ENCODE measurements at places on chromosomes 11 and 22.

GRCh38 chr11:27367881-27368280 lies 4.9 kb upstream of the CCDC34 start:
- no peak for DNase-seq

- no peak for DNase-seq
These were observed 427.5 kb upstream of the CCDC90B start for GRCh38 chr11:83713708-83714107.

GRCh38 chr11:15852179-15852578 lies 504.2 kb downstream of the SOX6 start:
- DNase-seq, result no peak

GRCh38 chr11:102767800-102768199 lies 12.6 kb downstream of the MMP10 start:
- DNase-seq, result no peak

DNA sequence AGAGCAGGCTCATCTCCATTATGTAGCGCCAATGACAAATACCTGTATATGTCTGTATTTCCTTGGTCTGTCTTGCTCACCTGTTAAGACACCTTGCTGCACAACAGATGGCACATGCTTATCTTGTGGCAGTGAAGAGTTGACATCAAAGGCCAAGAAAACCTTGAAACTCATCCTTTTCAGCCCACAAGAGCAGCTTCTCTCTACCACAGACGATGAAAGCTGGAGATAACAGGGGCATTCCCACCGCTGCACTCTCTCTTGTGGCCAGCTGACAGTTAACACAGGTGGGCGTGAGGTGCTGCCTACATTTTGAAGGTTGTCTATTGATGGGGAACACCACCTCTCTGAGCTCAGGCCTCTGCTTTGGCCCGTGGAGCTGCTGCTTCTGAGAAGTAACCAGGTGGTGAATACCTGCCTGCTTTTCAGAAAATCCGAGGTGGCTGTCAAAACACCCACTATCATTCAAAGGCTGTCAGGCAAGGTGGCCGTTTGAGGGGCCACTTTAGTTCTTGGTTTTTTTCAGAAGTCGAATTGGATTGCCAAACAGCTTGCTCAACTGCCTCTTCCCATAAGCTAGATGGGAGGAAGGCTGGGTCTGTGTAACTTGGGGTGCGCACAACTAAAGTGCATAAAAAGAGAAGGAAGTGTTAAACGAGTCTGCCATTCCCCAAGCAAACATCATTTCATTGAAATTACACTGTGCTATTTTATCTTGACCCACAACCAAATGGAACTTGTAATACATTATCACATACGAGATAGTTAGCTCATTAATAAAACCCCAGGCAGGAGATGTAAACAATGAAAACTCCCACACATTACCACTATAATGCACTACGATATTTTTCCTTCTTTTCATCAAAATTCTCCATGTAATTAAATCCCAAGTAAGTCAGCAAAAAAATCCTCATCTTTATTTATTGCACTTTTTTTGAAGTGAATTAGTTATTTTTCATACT lies 87.1 kb upstream of the RAG2 start:
- peak; percentile 16 for DNase-seq

DNA sequence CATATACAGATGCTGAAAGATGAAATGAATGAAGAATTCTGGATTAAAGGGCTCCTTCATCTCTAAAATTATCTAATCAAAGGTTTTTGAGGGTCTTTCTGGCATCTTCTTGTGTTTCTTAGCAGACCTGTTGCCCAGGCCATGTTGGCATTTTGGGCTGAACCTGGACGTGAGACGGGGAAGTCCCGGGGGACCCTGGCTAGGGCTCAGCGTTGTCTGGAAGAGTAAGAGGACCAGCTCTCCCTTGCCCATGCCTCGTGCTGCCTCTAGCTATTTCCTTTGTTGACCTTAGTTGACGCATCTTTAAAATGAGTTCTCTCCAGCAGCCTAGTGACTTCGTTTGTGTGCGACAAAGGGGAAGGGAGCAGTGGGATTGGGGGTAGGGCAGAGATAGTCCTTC lies 152.2 kb downstream of the ST3GAL4 start:
- no peak for DNase-seq

DNA sequence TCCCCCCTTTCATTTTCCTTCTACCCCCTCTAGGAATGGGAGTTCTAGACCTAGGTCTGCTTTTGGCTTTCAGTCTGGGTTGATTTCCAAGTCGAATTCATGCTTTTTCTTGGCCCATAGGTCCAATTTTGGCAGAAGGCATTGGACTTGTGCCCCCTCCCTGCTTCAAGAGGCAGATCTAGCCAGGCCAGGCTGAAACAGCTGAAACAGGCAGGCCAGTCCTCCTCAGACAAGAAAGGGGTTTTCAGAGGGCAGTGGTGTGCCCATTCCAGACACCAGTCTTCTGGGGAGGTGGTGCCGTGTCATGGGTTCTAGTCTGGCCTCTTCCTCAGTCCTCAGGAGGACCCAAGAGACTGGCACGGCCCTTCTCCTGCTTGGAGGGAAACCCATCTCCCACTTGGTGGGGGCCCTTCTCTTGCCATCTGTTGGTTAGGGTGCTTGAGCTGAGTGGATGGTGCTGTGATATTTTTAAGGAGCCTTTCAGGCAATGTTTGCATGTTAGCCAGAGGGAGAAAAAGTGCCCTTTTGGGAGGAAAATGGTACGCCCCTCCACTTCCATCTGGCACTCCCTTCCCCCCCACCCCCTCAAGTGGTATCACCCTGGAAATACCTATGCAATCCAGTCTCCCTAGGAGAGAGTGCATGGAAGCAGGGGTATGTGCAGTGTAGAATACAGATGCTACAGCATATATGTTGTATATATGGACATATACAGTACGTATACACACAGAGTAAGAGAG lies 53.6 kb downstream of the SYT13 start:
- no peak for DNase-seq

GRCh38 chr11:65551572-65552387 lies 6.4 kb downstream of the LTBP3 start:
- DNase-seq, result peak; percentile 57

GRCh38 chr11:17575431-17576425 lies 28.7 kb downstream of the OTOG start:
- no peak for DNase-seq

DNA sequence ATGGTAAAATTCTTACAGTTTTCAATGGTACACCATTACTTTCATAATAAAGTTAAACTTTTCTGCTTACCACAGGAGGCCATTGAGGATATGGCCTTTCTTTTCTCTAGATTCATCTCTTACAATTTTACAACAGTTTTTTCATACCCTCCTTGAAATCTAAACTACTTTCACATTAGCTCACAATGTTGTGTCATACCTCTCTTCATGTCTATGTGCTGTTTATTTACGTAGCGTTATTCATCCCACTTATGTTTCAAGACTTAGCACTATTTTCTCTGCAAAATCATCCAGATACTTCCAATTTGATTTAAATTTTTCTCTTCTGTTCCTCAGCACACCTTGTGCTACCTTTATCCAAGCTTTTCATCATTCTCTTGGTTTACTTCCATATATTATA lies 123.3 kb downstream of the METTL15 start:
- no peak for DNase-seq

DNA sequence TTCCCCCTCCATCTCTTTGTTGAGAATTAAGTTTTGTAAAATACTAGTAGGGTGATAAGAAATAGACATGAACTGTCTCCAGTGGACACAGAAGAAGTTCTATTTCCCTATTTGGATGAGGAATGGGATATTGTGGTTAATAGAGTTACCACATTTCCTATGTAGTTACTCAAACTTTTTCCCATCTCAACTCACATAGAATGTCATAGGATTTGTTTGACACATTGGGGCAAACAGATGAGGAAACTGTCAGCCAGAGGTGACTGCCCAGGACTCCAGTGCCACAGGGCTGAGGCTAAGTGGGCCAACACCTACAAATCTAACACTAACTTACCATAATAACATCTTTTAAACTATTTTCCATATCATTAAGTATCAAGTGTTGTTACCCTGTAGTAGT lies 58.3 kb downstream of the CCDC83 start:
- no peak for DNase-seq

DNA sequence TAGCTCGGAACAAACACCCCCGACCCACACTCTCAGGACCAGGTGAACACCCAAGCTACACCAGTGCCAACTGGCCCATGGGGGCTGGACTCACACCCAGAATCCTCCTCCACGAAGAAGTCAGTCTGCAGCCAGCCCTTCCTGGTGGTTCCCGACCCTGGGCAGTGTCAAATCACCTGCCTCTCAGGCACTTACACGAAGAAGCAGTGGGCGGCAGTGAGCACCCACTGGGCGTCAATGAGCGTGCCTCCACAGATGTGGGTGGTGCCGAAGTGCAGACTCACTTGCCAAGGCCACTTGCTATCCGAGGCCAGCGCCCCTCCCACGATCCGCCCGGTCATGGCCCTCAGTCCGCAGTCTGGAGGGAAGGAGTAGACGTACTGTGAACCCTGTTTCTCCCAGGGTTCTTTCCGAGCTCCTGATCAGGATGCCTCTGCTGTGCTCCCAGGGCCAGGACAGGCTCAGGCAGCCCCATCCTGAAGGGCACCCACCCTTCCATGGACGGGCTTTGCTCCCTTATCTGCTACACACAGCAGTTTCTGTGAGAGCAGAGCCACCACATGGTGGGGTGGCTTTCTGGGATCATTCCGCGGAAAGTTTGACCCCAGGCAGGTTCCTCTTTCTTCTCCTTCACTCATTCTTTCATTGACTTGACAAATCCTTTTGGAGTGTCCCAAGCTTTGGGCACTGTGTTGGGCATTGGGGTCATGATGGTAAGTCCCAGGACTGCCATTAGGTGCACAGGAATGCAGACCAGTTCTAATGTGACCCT lies 19.4 kb downstream of the TMPRSS13 start:
- no peak for DNase-seq

DNA sequence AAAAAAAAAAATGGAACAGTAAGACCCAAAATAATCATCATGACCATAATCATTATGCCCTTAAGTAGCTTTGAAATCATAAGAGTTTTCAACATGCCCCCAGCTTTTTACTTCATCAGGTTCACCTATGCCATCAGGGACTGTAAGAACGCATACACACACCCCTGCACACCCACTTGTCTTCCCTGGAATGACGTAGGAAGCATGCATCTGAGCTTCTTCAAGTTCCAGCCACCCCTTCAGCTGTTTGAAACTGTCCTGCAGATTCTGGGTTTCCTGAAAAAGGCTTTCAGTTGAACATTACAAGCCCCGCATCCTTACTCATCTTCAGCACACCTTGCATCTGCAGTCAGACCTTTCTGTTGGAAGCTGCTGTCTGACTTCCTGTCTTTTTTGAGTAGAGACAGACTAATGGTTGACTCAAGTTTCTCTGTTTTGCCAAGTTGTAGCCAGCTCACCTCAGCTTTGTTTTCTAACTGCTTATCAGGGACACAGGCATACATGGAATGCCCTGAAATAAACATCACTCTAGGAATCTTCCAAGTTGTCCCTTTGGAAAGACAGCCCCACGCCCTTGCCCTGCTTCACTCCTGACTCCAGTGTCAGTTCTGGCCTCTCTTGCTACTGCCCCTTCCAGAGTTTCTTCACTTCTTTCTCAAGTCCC lies 37.0 kb downstream of the ARHGAP1 start:
- no peak for DNase-seq

GRCh38 chr11:66782726-66783125 lies 53.7 kb upstream of the SPTBN2 start:
- DNase-seq, result no peak

DNA sequence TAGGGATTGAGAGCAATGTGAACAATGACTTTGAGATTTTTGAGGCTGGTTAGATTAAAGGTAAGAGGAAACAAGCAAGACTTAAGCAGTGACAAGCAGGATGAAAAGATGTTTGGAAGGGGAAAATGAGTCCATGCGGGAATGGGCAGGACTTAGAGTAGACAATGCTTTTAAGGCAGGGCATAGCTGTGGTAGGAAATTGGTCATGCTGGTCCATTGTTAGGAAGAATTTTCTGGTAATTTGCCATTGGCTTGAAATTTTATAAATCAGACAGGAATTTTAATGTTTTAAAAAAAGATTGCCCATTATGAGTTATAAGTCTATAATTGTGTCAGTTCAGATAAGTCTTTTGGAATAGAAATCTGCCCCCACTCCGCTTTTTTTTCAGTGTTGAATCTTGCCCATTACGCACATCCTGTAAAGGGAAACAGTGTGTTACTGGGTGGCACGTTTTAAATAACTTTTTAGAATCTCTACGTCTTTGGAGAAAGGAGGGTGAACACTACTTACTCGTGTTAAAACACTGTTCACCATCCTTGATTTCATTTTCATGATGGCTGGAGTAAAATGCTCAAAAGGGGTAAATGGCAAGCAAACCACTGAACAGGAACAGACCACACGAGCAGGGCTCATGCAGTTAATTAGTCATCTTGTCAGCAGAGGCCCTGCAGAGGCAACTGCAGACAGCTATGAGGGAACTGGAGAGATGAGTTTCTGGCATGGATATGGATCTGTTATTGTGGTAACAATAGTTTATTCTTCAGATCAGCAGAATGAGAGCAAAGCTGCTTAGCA lies 25.0 kb downstream of the SWAP70 start:
- no peak for DNase-seq

GRCh38 chr22:20632082-20632481 lies 124.7 kb downstream of the MED15 start:
- DNase-seq, result no peak

GRCh38 chr11:23377909-23378308 lies 517.6 kb upstream of the CCDC179 start:
- DNase-seq, result no peak

- DNase-seq, result no peak
These were observed 11.3 kb upstream of the GRK3 start for GRCh38 chr22:25553131-25553530.

DNA sequence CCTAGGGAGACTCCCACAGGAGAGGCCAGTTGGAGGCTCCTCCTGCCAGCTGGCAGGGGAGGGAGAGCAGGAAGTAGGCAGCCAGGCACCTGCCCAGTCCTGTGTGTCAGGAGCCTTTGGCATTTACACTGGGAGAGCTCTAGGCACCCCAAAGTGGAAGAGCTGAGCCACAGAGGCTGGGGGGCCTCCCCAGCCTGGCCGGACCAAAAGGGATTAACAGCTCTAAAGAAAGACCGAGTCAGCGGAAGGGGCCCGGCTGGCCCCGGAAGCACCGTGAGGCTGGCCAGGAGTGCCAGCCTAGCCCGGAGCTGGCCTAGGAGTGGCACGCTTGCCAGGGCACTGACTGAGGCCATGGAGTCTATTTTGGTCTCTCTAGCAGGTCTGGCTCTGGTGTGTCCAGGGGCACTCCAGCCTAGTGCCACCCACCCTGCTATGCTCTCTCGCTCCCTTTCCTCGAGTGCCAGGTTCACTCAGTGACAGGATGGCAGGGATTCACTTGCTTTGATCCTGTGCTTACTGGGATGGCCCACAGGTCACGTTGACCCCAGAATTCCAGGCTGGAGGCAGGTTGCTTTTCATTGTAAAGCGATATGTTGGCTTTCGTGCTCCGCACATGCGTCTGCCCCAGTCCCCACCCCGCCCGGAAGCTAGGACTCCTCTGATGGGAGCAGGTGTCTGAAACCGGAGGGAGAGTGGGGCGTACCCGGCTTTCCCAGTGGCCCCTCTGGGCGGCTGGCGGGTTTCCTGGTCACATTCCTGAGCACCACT lies 3.3 kb upstream of the KMT5B start:
- DNase-seq, result no peak

All from stimulated activated CD4-positive, alpha-beta T cell treated with anti-CD3 and anti-CD28 coated beads, Interleukin-4, amount 100 ng/mL, for 1 hour (primary cell).